ENCODE measurements at places on chromosomes 12 and 14.

DNA sequence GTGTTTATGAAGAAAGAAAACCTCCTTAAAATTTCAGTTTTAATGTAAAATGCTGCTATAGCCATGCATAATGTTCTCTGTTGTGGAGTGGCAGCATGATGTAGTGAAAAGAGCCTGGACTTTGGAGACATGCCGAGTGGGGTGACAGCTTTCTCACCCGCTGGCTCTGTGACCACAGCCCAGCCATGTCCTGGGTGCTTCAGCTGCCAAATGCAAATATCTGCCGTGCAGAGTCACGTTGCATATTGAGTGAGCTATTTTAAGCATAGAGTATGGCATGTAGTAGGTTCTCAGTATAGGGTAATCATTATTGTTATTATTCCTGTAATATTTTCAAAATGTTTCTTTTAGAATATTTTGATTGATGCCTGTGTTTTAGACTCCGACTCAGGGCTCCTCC is 15.5 kb upstream of the TCTN2 start:
- DNase-seq: no peak

- no peak for DNase-seq
These were observed 26.3 kb downstream of the RIN3 start for GRCh38 chr14:92539875-92540274.

DNA sequence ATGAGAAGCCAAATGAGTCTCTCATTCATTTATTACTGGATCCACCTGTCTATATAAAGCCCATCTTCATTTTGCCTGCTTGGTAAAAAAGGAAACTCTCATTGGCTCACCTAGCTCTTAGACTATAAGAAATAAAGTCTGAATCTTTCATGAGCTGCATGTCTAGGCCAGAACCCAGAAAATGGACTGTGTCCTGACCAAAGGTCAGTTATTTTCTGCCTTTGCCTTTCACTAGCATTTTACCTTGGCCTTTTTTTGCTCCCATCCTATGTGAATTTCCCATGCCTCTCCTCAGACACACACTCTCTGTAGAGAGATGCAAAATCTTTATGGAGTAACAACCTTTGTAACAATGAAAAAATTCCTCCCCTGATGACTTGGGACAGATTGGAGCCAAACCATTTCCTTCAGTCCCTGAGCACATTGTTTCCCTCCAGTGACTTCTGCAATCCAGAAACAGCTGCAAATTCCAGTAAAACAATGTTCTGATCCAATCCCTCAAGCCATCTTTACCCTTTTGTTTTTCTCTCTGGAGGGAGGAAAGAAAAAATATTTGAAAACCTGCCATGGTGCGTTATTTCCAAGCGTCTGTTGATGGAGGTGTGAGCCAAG is 33.6 kb upstream of the MAP3K9 start:
- no peak for DNase-seq

DNA sequence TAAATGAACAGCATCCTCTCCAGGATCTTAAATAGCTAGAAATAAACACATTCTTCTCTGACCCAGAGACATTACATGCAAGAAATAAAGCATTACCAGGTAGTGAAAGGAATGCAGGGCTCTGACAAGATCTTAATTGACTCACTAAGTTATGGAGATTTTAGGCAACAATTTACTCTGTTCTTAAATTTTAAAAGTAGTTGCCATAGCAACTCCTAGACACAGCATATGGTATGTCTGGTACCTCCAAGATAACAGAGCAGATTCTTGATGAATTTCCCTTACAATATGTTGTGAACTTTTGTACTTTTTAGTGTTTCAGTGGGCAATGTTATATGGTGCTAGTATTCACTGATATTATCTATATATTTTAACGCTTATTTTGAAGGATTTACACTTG is 76.7 kb upstream of the G2E3 start:
- DNase-seq: no peak

DNA sequence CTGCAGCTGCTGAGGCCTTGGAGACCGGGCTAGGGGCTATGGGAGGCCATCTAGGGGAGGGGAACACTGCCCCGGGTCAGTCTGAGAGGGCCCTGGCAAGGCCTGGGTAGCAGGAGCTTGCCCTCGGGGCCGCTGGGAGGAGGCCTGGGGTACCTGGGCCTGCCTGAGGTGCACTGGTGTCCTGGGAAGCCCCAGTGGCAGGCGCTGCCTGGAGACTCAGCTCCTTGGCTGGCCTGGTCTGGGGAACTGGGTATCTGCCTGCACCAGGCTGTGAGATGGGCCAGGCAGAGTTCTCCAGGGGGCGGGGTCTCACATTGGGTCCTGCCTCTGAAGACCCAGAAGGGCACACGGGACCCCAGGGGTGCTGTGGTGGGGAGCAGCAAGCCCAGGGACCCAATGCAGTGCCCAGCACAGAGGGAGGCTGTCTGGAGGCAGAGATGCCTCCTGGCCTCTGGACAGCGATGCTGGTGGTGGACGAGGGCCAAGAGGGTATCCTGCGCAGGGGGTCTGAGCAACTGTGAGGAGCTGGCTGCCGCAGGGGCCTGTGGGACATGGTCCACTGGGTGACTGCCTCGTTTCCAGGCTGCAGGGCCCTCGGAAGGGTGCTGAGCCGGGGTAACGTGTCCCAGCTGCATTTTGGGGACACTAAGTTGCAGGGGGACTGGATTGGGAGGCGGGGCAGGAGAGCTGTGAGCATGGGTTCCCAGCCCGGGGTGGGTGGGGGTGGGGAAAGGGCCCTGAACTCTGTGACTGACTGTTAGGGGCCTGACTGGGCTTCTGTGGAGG is 7.4 kb upstream of the MTA1 start:
- no peak for DNase-seq

DNA sequence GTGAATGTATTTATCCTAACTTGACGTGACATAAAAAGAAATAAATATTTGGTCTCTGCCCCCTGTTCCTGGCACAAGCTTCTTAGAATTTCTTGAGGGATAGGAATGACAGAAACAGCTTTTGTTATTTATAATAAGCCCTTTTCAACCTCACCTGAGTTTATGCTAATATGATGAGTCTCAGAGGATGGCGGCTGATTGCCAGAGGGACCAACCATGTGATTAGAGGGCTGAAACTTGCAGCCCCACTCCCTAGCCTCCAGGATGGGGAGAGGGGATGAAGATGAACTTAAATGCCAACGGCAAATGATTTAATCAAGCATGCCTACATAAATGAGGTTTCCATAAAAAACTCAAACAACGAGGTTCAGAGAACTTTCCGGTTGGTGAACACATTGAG is 42.9 kb downstream of the DNAI7 start:
- no peak for DNase-seq

- no peak for DNase-seq
These were observed 600.5 kb downstream of the SLC16A7 start for GRCh38 chr12:60196366-60196765.

GRCh38 chr12:51622564-51622963 is 31.5 kb downstream of the SCN8A start:
- no peak for DNase-seq

GRCh38 chr12:45966486-45966885 is 23.9 kb downstream of the SCAF11 start:
- DNase-seq: no peak

DNA sequence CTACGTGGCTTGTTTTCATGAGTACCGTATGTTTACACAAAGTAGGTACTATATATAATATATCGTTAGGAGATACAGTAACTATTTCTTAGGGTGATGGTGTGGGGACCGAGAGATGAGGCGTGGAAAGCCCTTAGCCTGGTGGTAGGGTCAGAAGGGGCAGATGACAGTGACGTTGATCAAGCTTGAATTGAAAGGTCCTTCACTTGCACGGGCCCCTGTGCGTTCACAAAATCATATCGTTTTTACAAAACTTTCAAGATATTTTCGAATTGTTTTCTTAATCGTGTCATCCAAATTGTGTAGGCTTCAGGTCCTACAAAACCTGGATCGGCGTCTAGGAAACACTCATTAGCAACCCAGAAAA is 881 bp upstream of the SOS2 start:
- no peak for DNase-seq

DNA sequence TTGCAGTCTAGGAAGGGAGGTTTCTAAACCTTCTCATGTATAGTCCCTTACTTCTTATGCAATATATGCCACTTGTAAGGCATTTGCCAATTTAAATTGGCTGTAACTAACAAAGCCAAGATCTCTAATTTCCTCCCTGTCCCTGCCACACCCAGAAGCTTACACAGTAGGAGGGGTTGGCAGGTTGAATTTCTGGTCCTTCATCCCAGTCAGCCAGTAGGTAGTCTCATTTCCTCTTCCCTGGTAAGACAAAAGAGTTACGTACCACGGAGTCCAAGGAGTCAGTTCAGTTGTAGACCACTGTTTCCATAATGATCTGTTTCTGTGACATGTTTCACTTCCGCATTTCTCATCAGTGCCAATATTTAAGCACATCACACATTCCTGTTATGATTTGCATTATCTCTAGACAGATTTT is 47.0 kb upstream of the PLBD1 start:
- no peak for DNase-seq

GRCh38 chr12:92606956-92607355 is 95.8 kb upstream of the PLEKHG7 start:
- no peak for DNase-seq

DNA sequence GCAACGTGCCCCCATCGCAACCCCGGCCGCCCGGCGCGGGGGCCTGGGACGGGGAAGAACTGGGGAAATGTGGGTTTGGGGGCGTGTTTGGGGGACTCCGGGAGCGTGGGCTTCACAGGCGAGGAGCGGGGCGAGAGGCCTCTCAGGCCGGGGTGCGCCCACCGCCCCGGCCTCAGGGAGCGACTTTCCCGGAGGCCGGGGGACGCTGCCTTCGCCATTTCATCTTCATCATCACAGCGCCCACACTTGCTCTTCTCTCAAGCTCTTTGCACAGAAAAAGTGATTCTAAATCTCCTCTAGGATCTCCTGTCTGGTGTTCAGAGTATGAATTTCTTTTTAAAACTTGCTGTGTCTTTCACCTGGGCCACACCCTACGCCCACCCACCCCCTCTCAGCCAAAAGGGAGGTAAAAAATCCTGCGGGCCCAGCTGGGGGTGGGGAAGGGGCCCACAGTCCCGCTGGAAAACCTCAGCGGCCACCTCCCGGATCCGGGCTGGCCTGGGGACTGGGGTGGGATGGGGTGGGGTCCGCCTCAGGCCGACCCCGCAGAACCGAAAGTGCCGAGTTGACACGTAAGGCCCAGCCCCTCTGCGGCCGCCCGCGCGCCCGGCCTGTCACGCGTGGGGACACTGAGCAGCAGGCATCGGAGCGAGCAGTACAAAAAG is 7.4 kb downstream of the CDKN1B start:
- no peak for DNase-seq

GRCh38 chr14:95033682-95034632 is 123.4 kb downstream of the DICER1 start:
- DNase-seq: no peak

GRCh38 chr14:93532541-93532940 is 101.8 kb downstream of the UNC79 start:
- no peak for DNase-seq

- no peak for DNase-seq
These were observed 21.0 kb upstream of the LMO3 start for GRCh38 chr12:16626991-16627390.

All from NCI-H2081 treated with DMSO at 0.1 percent for 48 hours (cell line).